Renal cortex interstitium (tissue), 15 donors: ENCODE measurements at places on chromosomes 7 and 10. TPM values are rescaled to one million over a fixed set of nuclear protein-coding genes. Genes with fewer than 3 reads are reported as not detected.

DNA sequence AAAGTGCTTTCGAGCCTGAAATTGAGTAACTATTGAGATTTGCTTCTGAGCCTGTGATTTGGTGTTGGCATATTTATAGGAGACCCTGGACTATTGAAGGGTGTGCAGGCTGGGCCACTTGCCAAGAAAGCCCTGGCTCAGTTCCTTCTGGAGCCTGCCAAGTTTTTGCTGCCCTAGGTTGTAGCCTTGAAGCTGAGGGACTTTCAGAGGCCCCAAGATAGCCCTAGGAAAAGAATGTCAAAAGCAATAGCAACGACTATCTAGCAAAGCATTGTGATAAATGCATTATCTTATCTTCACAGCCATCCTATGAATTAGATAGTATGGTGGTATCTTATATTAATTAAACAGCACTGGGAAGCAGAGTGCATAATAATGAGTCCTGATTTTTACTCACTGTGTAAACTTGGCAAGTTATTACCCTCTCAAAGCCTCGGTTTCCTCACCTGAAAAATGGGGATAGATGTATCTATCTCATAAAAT is 473.7 kb upstream of the PODXL start:
- no peak for DNase-seq

- no peak for DNase-seq
Observed at GRCh38 chr10:114593240-114593792, 64.8 kb downstream of the ABLIM1 start.

- peak; percentile 57 for DNase-seq
Observed at GRCh38 chr7:131654668-131655326, 98.4 kb upstream of the PODXL start.

DNA sequence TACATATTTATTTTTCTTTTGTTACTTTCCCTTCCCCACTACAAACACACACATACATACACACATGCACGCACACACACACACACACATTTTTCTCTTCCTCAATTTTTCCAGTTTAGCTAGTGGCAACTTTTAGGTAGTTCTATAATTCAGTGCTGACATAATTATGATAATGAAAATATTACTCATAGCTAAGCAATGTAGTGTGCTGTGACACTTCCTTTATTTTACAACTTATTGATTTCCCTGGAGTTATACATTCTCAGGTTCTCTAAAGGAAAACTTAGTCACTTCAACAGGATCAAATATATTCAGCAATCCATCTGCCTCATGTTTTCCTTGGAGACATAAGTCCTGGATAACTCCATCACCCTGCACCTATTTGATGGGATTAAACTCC is 151.6 kb downstream of the CACNA2D1 start:
- DNase-seq = no peak

GRCh38 chr10:131181456-131181855 is 130.1 kb downstream of the TCERG1L start:
- no peak for DNase-seq

DNA sequence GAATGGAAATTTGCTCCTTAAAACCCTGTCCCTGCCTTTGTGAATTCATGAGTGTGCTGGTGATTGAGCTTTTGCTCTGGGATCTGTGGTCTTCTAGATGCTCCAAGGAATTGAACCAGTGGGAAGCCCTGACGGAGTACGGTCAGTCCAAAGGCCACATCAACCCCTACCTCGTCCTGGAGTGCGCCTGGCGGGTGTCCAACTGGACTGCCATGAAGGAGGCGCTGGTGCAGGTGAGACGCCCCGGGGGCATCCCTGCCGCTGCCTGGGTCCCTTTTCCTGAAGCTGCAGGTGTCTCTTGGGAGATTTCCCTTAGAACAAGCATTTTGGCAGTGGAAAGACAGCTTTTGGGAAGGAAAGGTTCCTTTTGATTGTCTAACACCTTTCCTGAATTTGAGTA is 100.3 kb downstream of the TRRAP start:
- no peak for DNase-seq

DNA sequence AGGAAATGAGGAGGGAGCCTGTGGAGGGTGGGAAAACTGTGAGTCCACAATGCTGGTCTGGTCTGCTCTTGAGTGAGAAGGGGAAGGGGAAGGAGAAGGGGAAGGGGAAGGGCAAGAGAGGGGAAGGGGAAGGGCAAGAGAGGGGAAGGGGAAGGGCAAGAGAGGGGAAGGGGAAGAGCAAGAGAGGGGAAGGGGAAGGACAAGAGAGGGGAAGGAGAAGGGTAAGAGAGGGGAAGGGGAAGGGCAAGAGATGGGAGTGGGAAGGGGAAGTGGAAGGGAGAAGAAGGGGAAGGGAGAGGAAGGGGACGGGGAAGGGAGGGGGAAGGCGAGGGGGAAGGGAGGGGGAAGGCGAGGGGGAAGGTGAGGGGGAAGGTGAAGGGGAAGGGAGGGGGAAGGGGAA is 213.2 kb downstream of the GRM8 start:
- no peak for DNase-seq

DNA sequence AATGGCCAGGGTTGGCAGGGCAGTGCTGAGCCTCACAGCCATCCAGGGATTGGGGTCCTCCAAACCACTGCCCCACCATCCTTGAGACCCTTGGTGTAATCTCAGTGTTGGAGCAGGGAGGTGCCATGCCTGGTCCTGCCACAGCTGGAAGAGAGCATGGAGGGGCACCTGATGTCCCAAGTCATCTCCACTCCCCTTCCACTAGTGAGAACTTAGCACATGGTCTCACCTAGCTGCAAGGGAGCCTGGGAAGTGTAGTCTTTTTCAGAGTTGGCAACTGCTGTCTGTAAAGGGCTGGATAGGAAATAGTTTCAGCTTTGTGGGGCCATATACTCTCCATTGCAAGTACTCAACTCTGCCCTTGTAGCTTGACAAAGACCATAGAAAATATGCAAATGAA is 238.7 kb downstream of the RPS24 start:
- DNase-seq = no peak

DNA sequence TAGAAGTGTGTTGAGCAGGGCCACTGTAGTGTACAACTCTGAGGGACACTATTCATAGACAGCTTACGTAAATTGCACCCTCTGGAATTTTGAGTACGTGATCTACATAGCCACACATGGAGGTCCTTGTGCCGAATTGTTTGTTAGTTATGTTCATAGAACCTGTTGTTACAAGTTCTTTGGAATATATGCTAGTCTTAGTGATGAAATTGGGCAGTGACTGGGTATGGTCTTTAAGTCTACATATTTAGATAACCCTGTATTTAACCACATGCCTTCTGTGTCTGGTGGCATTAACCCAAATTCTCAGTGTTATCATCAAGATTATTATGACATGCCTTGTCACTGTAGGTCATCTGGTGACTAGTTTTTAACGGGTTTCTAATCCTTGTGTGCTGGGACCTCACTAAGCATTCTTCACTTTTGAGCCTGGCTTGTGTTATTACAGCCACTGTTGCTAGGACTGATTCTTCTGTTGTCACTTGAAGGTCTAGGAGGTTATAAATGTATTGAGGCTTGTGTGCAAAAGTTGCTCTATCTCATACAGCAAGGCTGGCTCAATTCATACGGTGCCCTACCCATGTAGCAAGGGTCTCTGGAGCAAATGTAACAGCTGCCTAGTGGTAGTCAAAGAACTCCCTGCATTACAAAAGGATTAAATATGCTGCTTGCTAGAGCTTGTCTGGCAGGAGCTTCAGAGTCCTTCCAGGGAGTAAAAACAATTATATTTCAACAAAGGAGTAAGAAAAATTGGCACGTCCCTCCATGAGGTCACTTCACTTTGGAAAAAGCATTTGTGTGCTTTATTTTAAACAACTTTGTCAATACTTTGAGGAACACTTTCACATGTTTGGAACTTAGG is 65.4 kb downstream of the CDK14 start:
- no peak for DNase-seq

GRCh38 chr7:148318102-148318811 is 272.3 kb upstream of the C7orf33 start:
- no peak for DNase-seq

GRCh38 chr7:147308539-147308938 is 1191.9 kb downstream of the CNTNAP2 start:
- no peak for DNase-seq

DNA sequence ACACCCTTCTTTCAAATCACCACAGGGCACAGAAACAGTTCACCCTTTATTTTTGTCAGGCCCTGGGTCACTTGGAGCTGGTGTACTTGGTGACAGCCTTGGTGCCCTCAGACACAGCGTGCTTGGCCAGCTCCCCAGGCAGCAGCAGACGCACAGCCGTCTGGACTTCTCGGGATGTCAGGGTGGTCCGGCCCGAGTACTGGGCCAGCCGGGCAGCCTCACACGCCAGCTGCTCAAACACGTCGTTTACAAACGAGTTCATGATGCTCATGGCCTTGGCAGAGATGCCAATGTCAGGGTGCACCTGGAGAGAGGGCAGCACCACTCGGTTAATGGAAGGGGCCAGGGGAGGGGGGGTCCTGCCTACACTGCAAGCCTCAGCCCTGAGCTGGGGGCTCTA is 2.5 kb downstream of the H2BK1 start:
- DNase-seq = no peak

DNA sequence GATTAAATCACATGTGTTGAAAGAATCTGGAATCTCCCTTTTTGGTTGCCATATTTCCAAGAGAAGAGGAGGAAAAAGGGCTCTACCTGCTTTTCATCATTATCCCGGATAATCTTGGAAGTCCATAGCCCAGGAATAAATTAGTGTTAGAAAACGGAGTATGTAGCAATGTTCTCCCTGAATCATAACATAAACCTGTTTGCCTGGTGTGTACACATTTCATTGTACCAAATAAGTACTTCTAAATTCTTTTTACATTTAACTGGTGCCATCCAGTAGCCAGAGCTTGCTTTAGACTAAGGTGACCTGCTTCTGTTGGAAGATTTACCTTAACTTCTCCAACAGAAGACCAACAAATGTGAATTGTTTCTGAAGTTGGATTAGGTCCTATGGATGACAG is 182.3 kb upstream of the C7orf33 start:
- no peak for DNase-seq

DNA sequence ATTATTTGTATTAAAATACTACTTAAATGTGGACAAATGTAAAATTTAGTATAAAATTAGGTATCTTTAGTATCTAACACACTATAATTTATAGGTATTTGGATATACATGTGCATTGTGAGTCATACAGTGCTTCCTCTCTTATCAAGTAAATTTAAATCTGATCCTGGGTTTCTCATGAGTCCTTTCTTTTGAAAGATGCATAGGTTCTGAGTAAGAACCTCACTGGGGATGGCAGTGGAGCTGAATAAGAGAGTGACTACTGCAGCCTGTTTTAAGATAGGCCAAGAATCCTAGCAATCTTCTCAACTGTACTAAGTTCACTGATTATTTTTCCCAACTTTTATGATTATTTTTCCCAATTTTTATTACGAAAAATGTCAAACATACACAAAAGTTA is 16.2 kb downstream of the CEP55 start:
- DNase-seq = no peak

GRCh38 chr10:68095153-68095552 is 14.1 kb upstream of the MYPN start:
- DNase-seq = no peak

DNA sequence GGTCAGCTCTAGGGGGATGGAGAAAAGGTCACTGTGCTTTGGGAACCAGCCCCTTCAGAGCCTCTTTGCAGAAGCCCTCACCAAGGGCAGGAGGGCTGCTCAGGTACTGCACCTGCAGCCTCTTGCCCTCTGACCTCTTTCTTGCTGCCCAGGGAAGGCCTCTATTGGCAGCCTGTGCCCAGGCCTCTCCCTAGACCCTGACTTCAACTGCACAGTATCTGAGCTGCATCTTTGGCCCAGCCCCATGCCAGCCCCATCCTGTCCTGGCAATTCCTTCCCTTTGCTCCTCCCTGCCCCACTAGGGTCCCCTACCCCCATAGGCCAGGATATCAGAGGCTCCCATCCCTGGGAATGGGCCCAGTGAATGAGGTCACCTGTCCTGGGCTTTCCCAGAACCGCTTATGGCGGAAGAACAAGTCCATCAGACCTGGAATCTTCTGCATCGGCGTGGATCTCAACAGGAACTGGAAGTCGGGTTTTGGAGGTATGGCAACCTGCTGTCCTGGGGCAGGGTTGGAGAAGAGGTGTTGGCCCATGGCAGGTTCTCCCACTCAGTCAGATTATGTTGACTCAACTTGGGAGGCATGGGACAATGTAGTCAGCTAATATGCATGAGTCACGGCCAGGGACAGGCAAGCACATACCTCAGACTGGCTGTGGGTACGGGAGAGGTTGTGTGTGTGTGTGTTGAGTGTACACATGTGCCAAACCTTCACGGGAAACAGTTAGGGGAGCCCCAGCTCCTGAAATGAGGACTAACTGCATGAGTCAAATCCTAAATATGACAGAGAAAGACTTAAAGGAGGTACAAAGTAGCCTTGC is 17.1 kb upstream of the CPA1 start:
- no peak for DNase-seq

- DNase-seq = no peak
Observed at GRCh38 chr7:97731736-97732564, at the start of gene TAC1. TAC1 (plus strand) TSS chr7:97732086; CDS start chr7:97732613, 527 bp downstream.

DNA sequence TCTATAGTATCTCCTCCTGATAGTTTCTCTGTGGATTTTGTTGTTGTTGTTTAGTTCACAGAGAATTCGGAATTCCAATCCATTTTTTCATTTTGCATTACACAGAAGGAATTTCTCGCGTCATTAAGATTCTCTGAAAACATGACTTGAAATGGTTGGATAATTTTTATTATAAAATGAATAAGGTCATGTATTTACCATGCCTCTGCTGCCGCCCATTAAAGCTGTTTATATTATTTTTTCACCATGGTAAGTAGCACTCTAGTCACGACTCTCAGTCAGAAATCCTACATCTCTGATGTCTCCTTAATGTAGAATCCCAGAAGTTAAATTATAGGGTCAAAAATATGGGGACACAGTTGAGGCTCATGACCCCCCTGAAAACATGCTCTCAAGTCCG is 19.1 kb downstream of the SFMBT2 start:
- no peak for DNase-seq

GRCh38 chr7:91759205-91759863 is 121.2 kb downstream of the MTERF1 start:
- DNase-seq = no peak

- DNase-seq = no peak
Observed at GRCh38 chr7:151047976-151048815, at the start of gene ASIC3. ASIC3 (plus strand) TSS chr7:151048531; CDS start chr7:151048886, 355 bp downstream.

DNA sequence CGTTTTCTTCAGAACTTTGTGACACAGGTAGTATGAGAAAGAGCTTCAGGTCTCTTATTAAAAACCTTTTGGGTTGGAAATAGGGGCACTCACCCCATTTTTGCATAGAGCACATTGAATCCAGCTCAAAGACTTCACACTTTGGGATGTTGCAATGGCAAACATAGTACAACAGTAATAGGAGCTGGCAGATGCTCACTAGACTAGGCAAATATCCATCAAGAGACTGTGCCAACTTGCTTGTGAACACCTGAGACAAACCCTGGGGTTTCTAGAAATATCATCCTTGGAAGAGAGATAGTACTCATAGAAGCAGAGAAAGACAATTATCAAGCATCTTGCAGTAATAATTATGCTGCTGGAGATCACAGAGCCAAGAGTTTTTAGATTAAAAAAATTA is 280.0 kb downstream of the CACNA2D1 start:
- DNase-seq = no peak

- no peak for DNase-seq
Observed at GRCh38 chr10:131778842-131779241, 122.0 kb upstream of the PPP2R2D start.

- DNase-seq = no peak
Observed at GRCh38 chr10:1658658-1659057, 78.7 kb downstream of the ADARB2 start.

- no peak for DNase-seq
Observed at GRCh38 chr10:58435297-58435985, 50.2 kb downstream of the TFAM start.

- DNase-seq = no peak
Observed at GRCh38 chr7:234708-235553, 42.6 kb downstream of the FAM20C start.

Gene HNRNPF
- 214 TPM for polyA plus RNA-seq

Gene EIF3A
- polyA plus RNA-seq = 201 TPM

Gene GSTO2
- polyA plus RNA-seq = 27.7 TPM

Gene GDF2
- polyA plus RNA-seq = not detected

Gene NAMPT
- polyA plus RNA-seq = 38.4 TPM
